ENCODE measurements at places on chromosomes 1 and 21. TPM values are rescaled to one million over a fixed set of nuclear protein-coding genes. Genes with fewer than 3 reads are reported as not detected.

NBPF10 gene
- 4.9 TPM for total RNA-seq

DNA sequence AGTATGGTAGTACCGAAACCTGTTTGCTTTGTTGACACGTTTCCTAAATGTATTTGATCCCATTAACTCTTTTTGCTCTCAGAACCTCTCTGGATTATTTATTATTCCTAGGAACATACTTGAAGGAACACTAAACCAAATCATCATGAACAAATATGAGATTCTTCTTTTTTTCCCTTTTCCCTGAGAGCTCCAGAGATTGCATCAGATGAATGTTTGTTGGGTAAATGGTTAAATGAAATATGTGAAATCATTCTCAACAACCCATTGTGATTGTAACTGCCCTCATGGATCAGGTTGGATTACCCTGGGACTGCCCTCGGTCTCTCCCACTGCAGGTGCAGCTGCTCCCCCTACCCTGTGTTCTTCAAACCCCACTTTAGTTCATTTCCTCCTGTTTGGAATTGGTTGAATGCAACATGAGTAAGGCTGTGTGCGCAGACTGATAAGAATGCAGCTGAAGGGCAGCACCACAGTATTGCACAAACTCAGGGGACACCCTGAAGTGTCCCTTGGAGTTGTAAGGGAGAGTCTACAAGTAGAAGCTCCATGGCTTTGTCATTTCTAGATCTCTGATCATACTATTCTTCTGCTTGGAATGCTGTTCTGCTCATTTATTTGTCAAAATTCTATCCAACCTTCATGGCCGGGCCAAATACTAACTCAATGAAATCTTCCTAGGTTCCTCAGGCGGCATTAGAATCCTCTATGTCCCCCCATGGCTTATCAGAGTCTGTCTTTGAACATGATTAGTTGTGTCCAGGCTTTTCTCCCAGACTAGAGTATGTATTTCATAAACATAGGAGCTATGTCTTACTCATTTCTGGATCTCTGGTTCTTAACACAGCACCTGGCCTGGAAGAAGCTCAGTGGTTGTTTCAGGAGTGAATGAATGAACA is 47.1 kb upstream of the NEK2 start:
- no peak for DNase-seq

DNA sequence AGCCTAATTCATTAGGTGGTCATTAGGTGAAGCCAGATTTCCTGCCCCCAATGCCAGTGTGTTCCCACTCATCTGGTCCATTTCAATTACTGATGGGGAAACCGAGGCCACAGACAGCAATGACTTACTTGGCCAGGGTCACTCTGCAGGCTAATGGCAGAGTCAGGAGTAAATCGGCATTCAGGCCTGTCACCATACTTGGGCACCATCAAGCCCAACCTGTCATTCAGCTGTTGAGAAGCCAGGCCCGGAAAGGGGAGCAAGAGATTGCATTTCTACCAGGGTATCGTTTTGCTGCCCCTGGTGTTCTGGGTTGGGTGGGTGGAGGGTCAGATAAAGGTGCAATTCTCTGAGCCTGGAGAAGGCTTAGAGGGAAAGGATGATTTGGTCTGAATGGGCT is 8.0 kb upstream of the TMEM61 start:
- no peak for DNase-seq

DNA sequence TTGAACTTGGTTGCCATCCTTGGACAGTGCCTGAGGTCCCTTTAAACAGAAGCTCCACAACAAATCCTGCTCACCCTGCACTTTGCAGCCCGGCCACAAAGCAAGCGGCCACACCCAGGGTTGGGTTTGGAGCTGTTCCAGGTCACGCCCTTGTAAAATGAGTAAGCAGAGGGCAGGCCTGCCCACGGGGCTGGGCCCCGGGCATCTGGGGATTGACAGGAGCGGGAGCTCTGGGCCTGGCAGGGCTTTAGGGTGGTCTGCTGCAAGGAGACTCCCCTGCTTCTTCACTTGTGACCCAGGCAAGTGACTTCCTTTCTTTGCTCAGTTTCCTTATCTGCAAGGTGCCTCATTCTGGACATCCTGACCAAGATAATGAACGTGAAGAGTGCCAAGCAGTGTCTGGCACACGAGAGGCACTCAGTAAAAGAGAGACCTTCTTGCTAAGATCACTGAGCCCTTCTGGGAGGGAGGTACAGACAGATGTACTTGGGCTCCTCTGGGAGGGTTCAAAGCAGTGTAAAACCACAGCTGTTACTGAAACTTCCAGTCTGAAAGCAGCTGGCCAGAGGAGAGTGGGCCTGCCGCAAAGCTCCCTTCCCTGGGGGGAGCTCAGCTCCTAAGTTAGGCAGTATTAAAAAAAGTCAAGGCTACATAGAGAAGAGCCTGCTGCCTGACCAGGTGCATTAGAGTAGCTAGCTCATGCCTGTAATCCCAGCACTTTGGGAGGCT is 2.6 kb downstream of the E2F2 start:
- no peak for DNase-seq

DNA sequence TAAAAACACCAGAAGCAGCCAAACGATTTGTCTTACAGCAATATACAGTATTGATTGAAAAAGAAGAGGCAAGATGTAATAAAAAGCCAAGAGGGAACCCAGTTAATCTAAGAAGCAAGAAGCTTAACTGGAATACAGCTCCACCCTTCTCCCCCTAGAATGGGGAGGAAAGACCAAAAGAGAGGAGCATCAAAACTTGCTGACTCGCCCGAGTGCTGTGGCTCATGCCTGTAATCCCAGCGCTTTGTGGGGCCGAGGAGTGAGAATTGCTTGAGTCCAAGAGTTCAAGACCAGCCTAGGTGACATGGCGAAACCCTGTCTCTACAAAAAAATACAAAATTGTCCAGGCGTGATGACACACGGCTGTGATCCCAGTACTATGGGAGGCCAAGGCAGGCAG is 32.2 kb downstream of the BRWD1 start:
- no peak for DNase-seq

GRCh38 chr1:84422909-84423308 is 24.6 kb downstream of the DNASE2B start:
- DNase-seq: no peak

Data from type B pancreatic cell (in vitro differentiated cells).